ENCODE measurements at places on chromosomes 7 and 10.

DNA sequence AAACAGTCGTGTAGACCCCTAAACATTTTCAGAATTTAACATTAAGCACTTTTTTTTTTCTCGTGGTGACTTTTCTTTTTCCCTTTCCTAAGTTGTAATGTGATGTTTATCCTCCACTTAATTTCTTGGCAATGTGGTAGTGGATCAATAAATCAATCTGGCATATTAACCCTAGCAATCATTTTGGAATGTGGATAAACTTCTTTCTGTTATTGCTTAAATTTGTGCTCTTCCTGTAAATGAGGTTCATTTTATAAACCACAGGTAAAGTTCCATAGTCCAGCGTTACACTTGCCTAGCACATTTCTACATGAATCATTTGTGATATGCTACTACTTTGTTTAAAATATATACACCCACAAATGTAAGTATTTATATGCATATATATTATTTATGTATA lies 247.4 kb upstream of the ETV1 start:
- no peak for DNase-seq

GRCh38 chr7:115271332-115272235 lies 349.7 kb downstream of the MDFIC start:
- no peak for DNase-seq

DNA sequence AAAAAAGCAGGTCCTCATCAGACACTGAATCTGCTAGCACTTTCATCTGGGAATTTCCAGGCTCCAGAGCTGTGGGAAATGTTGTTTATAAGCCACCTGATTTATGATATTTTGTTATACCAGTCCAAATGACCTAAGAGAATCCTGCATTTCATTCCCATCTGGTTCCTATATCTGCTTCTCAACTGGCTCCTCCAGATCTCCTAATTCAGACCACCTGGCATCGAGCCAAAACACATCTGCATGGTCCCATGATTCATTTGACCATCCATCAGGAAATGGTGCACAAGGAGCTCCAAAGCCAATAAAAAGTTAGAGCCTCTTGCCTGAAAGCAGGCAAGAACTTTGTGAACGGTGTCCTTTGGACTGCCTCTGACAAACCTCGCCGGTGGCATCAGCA lies 108.9 kb downstream of the IPMK start:
- DNase-seq: no peak

- no peak for DNase-seq
Observed at GRCh38 chr10:47255033-47255813, 44.8 kb upstream of the GDF10 start.

DNA sequence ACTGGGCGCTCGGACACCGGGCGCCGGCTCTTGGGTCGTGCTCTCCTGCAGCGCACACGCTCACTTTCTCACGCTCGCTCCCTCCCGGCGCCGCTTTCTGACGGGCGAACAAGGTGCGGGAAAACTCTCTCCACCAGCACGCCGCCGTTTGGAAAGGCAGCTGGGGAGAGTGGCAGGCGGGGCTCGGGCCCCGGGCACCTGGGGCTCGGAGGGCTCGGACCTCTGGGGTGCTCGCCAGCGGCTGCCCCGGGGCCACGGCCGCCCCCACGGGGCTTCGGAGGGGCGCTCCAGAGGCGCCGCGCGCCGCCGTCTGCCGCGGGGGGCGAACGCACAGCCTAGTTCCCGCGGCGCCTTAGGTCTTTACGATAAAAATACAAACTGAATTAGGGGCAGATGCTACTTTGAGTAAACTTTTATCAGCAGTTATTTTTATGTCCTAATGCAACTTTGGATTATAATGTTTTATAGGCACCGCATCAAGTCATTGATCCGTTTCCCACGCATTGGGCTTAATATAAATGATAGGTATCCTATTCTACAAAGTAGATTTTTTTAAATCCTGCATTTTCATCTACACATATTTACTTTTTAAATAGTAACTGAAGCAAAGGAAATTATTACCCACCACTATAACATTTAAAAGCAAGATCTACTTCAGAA lies 535 bp upstream of the EPC1 start:
- no peak for DNase-seq

DNA sequence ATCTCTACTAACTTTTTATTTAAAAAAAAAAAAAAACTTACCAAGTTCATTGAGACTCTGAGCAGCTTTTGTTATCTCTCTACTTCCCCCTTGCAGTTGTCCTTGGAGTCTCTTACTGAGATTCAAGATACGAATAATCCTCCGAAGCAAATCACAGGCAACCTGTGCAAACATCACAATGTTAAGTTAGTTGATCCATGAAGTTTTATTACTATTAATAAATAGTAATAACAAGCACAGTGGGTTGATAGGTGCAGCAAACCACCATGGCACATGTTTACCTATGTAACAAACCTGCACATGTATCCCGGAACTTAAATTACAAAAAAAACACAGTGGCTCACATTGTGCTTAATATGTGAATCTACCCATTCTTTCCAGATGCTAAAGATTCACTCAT lies 36.5 kb downstream of the COG5 start:
- no peak for DNase-seq

GRCh38 chr10:128070161-128070560 lies 56.1 kb downstream of the MKI67 start:
- no peak for DNase-seq

DNA sequence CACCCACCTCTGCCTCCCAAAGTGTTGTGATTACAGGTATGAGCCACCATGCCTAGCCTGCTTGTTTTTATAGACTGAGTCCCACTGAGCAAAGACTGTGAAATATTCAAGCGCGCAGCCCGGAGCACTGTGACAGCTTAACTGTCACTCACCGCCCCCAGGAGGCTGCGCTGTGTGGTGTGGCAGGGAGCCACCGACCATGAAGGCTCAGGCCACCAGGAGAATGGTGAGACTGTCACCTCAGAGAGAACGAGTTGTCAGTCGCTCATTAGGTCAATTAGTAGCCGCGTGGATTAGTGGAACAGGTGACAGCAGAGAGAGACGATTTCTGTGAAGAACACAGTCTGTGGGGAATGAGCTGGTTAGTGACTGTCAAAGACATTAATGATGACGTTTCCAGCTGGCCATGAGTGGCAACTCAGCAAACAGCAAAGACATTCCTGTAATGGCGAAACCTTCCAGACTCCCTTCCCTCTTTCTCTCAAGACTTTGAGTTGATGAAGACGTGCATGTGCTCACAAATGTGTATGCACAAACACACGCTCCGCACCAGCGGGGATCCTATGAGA lies 64.5 kb downstream of the CYCS start:
- DNase-seq: no peak

DNA sequence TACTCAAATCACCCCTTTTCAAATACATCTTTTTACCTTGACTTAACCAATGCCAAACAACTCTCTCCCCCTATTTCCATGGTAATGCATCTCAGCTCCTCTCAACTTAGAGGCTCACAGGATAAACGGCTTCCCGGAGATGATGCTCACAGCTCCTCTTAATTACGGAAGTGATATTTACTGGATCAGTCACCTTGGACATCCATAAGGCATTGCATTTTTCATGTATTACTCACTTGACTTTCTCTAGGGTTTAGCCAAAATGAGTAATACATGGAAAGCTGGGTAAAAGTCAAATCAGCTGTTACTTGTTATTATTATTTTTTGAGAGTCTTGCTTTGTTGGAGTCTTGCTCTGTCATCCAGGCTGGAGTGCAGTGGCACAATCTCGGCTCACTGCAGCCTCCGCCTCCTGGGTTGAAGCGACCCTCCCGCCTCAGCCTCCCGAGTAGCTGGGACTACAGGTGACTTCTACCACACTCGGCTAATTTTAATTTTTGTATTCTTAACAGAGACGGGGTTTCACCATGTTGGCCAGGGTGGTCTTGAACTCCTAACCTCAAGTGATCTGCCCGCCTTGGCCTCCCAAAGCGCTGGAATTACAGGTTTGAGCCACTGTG lies 73.3 kb upstream of the RHEB start:
- no peak for DNase-seq
